T-helper 2 cell treated with Interferon-gamma antibody and Interleukin-4, amounts not matched to agents 5 μg/mL and 100 μg/mL, for 36 hours (primary cell): ENCODE measurements at places on chromosomes 6 and 20.

- no peak for DNase-seq
Observed at GRCh38 chr20:36855241-36855657, 20.7 kb upstream of the TLDC2 start.

DNA sequence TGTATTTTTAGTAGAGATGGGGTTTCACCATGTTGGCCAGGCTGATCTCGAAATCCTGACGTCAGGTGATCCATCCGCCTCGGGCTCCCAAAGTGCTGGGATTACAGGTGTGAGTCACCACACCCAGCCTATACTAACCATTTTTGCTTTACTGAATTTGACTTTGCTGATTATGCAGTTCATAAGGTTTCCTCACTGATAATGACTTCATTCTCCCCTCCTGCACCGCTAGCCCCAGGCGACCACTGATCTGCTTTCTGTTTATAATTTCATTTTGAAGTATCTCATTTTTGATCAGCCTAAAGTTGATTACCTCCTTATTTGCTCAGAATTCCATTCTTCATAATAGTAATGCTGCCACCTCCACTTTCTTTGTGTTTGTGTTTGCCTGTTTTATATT lies 48.7 kb upstream of the FAM83D start:
- DNase-seq, result no peak

- no peak for DNase-seq
Observed at GRCh38 chr20:55166063-55166462, 690.7 kb downstream of the DOK5 start.

DNA sequence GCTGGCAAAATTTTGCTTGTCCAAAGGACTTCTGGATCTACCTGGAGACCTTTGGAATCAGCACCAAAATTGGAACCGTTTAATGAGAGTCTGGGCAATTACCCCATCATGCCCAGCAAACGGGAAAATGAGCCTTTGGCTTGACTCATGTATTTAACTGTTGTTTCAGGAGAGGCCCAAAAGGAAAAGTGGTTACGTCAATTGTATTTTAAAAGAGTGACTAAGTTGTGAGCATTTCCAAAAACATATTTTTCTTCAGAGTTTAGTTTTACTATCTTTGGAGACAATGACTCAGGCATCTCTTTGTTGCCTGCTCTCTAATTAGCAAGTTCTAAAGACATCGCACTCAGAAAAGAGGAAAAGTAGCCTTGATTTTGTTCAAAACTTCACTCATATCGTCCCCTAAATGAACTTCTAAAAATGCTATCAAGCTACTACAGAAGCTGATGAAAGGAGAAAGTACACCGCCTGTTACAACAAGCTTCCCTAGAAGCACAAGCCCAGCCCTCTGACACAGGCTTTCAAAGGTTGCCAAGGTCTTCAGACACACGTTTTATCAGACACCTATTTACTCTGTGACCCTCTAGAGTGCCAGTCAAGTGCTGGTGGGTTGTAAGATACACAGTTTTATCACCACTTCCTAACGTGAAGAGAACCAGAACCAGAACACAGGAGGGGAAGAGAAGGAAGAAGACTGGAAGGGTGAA lies 146.2 kb downstream of the TBX18 start:
- no peak for DNase-seq

- DNase-seq, result no peak
Observed at GRCh38 chr20:35318502-35319157, 26.4 kb upstream of the FAM83C start.

GRCh38 chr6:35784200-35784599 lies 3.4 kb downstream of the CLPSL1 start:
- DNase-seq, result no peak

- DNase-seq, result no peak
Observed at GRCh38 chr6:89364586-89364985, 12.1 kb upstream of the UBE2J1 start.

- DNase-seq, result no peak
Observed at GRCh38 chr20:44133424-44133823, 53.6 kb downstream of the JPH2 start.

GRCh38 chr20:8228315-8228714 lies 96.2 kb downstream of the PLCB1 start:
- no peak for DNase-seq

DNA sequence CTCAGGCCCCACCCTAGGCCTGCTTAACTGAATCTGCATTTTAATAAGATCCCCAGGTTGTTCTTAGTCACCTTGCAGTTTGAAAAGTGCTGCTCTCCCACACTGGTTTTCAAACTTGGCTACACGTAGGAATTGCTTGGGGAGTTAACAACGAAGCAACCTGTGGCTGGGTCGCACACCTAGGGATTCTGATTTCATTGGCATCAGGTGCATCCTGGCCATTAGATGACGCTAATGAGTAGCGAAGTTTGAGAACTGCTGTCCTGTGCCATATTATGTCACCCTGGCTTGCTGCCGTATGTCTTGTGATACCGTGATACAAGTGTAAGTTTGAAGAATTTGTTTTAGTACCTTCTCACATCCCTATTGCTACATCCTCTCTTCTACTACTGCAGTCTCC lies 28.2 kb upstream of the FUCA2 start:
- DNase-seq, result no peak

DNA sequence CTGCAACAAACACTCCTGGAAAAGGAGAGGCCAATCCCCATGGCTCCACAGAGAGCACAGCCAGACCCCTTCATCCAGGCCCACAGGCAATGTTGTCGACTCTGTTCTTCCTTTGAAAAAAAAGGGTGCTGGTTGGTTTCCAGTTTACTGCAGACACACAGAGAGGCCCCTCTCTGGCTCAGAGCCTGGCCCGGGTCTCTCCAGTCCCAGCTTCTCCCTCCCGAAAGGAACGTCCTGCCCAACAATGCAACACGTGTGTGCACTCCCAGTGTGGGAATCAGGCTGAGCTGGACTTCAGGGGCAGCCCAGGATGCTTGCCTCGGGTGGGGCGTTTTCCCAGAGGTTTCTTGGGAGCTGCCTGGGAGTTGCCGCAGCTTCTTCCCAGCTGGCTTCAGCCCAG lies 4.5 kb upstream of the NKAIN4 start:
- DNase-seq, result no peak

- DNase-seq, result no peak
Observed at GRCh38 chr20:9551808-9552550, 37.6 kb downstream of the LAMP5 start.

DNA sequence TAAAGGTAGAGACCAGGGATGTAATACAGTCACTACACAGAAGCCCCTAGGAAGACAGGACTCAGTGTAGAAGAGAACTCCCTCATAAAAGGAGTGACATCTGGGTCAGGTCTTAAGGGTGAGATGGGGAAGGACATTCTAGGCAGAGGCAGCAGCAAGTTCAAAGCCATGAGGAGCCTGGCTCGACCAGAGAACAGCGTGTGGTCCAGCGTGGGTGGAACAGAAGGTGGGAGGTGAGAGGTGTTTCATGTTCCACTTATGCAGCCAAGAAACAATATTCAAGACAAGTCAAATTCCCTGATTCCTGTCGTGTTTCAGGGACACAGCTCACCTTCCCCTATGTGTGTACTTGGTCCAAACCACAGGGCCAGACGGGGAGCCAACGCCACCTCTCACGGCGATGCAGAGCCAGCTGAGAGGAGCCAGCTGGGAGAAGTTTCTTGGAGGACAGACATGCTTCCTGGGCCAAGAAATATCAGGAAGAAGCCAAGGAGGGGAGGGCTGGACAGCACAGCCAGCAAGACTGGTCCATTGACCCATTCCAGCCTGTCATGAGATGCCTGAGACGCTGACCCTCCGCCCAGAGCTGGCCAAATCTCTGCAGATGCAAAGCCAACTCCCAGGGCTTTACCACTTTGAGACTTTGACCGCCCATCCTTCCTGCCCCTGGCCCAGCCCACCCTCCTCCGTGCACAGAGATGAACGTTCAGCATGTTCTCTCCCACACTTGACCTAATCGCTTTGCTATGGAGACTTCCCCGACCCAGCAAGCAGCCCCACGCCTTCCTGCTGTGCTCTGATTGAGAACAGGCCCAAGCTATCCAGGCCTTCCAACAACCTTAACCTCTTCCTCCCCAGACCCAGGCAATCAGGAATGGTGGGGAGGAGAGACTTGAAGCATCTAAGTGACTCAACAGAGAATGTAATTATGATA lies 113.8 kb downstream of the PRND start:
- DNase-seq, result no peak

GRCh38 chr6:82906951-82907350 lies 158.7 kb downstream of the UBE3D start:
- no peak for DNase-seq

- DNase-seq, result peak; percentile 26
Observed at GRCh38 chr20:52190437-52191131, 995 bp downstream of the ZFP64 start.

DNA sequence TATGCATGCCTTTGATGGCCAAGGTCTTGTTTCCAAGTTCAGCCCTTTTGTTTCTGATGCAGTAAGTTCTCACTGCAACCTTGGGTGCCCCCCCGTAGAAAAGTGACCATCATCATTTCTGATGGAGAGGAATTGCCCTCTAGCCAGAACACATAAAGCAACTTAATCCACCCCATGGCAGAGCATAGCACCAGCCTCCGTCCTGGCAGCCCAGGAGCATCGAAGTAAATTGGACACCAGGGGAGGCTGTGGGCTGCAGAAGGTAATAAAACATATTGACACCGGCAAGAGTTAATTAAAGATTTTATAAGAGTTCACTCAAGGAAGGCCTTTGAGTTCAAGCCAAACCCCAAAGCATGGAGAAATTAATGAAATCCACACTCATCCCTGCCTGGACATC lies 39.2 kb upstream of the CST7 start:
- no peak for DNase-seq

DNA sequence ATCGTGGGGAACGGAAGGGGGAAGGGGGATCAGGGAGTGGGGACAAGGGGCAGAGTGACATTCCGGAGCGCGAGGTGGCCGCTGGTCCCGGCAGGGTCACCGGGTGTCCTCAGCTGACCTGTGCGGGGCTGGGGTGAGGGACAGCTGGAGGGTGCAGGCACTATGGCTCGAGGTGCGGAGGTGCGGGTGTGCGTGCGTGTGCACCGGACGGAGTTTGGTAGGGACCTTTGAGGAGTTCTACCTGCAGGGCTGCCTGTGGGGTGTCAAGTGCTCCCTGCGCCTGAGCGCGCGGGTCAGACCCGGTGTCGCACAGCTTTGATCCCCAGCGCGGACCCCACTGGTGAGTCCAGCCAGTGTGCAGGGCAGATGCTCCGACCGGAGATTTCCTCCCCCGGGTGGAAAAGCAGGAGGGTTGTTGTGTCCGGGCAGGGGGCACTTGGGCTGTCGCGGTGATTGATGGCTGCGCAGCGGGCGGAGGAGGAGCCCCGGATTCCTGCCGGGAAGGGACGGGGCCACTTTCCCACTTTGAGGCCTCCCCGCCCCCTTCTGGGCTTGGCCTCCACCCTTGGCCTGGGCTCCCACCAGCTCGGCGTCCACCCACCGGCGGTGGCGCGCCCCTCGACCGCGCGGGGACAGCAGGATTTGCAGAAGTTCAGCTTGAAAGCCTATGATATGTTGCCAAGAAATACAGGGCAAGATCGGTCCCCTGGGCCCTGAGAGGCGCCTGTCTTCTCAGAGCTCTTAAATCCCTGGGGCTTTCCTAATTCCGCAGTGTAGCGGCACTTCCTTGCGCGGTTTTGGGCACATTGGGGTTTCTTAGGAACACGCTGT lies 658 bp downstream of the RIN2 start:
- no peak for DNase-seq

DNA sequence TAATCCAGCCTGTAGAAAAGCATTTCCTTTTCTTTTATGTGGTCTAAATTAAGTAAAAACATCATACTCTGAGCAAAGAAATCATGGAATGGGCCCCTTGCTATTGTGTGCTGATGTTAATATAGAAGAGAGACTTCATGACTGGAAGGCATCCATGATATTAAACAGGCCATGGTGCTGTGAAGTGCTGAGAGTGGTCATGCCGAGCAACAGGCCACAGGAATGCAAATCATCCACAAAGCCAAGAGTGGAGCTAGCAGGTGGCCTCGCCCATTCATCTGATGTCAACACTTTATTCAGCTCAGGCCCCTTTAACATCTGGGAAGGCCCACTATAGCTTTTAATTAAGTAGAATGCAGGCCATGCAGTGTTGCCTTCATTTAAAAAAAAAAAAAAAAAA lies 115.2 kb upstream of the HMGCLL1 start:
- DNase-seq, result no peak

DNA sequence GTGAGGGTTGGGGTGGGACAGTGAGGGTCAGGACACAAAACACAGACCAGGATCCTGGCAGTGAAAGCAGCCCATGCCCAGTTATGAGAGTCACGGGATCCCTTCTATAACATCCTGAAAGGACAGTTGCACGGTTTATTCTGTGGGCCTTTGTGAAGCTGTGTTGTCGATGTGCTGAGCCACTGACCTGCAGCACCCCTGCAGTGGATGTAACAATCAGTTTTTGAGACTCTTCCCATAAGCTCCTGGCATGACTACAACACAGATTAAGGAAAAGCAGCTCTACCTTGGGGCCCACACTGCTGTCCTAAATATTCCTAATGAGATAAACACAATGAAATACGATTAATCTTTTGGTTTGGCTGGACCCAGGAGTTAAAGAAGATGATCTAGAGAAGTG lies 3.7 kb downstream of the PYGB start:
- no peak for DNase-seq

DNA sequence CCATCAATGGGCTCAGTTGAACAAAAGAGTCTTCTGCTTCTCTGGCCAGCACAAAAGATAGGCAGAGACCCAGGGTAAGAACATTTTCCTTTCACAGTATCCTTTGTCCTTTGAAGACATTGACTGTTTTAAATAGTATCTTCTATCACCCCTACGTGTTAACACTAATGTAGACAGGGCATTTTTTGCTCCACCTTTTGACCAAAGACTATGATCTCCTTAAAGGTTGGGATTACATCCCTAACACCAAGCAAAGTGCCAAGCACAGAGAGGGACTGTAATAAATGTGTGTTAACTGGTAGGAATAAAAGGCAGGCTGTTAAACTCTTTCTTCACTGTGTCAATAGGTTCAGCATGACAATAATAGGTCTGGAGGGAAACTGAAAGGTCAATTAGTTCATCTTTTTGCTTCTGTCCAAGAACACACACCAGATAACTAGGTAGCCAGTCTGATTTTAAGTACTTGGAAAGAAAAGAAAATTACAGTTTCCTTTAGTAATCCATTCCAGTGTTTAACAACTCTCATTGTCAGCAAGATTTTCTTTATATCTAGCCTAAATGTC lies 63.6 kb upstream of the NOX3 start:
- no peak for DNase-seq

GRCh38 chr20:49682278-49682677 lies 31.4 kb downstream of the B4GALT5 start:
- DNase-seq, result no peak

DNA sequence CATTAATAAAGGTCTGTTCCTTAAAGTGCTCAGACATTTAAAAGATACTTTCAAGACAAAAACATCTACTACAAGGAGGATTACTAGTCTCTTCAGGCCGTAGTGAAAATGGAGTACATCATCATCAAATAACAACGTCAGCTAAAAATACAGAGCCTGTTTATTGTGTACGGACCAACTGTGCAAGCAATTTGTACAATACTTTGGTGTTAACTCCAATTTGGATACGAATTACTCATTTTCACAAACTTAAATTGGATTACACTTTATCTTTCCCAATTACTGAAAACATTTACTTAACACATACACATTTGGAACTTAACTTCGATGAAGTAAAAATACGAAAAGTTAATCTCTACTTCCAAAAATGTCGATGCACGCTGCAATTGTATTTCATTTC lies 802 bp downstream of the CYP39A1 start:
- no peak for DNase-seq
